ENCODE measurements at places on chromosomes 7 and 10.

- DNase-seq = no peak
Observed at GRCh38 chr10:86413046-86413728, 46.6 kb upstream of the GRID1 start.

DNA sequence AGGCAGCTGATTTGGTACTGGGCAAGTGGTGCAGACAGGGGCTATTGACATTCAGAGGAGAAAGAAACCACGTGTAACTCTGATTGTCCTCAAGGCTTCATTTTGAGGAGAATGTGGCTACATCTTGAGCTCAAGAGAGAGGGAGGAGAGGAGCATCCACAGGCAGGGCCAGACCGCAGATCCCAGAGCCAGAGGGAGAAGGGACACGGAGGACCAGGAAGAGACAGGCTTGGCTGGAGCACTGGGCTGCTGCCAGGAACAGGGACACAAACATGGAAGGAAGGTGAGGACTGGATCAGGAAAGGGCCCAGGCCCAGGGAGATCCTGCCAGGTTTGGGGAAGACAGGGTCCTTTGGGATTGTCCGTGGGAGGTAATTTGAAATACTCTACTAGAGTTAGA is 158.3 kb downstream of the GPAM start:
- DNase-seq = no peak

- DNase-seq = no peak
Observed at GRCh38 chr7:122123746-122124145, 20.3 kb downstream of the AASS start.

DNA sequence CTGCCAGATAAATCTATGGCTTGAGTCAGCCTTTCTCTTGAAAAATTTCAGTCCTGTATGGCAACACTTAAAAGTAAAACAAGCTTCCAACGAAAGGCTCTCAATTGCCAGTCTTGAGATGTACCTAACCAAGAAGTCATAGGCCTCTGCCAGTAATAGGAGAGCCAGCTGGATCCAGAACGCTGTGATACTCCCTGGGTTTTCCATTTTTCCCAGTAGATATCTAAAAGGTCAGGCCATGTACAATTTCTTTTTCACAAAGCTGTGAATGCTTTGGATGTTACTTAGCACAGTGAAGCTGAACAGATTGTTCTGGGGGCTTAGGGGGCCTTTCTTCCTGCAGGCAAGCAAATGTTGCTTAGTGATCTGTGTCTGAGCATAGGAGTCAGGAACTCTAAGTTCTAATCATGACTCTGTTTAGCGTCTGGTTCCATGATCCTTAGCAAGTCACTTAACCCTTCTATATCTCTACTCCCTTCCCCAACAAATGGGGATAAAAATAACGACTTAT is 86.5 kb downstream of the ARMH3 start:
- DNase-seq = no peak

- no peak for DNase-seq
Observed at GRCh38 chr10:77591238-77591880, 46.2 kb downstream of the KCNMA1 start.

All from NCI-H1048 (cell line).